ENCODE measurements at places on chromosomes 11 and 22. TPM values are rescaled to one million over a fixed set of nuclear protein-coding genes. Genes with fewer than 3 reads are reported as not detected.

- no peak for DNase-seq
Observed at GRCh38 chr11:121630041-121630440, 177.3 kb upstream of the SORL1-AS1 start.

- DNase-seq, result no peak
Observed at GRCh38 chr11:100359281-100359680, 327.8 kb upstream of the ARHGAP42 start.

- no peak for DNase-seq
Observed at GRCh38 chr11:45300715-45301114, 14.6 kb upstream of the SYT13 start.

DNA sequence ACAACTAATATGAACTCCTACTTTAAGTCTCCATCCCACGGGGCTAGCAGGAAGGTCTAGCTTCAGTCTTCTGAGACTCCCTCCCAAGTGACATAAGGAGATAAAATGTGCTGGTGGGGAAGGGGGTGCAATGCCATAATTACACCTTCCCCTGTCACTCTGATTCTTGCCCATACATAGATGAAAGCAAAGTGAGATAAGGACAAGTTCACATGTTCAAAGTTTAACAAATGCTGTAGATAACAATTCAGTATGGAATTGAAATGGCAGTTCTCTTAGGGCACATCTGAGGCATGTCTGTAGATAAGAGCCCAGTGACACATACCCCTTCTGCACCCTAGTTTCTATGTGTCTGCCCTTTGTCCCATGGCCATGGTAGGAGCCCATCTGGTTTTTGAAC is 38.2 kb upstream of the PANX1 start:
- DNase-seq, result no peak

GRCh38 chr11:10109806-10110205 is 184.2 kb downstream of the SBF2 start:
- no peak for DNase-seq

The APOBEC3F gene
- total RNA-seq, result 29.6 TPM

Measured in PC-9 (cell line).